ENCODE measurements at places on chromosomes 6 and 20.

GRCh38 chr20:57860576-57860975 lies 150.8 kb upstream of the PMEPA1 start:
- no peaks in the 10 kb centered on the region for H3K27me3 ChIP-seq
- H3K27ac ChIP-seq: no peak overlapping the region
- no peaks in the 10 kb centered on the region for H3K36me3 ChIP-seq
- no peak for DNase-seq
- no peaks in the 10 kb centered on the region for H3K4me1 ChIP-seq
- H3K4me3 ChIP-seq: no peak overlapping the region

GRCh38 chr6:78831492-78831891 lies 35.9 kb upstream of the IRAK1BP1 start:
- no peak for DNase-seq
- no peaks in the 10 kb centered on the region for H3K27me3 ChIP-seq
- H3K27ac ChIP-seq: no peak overlapping the region
- no peaks in the 10 kb centered on the region for H3K36me3 ChIP-seq

- no peaks in the 10 kb centered on the region for H3K36me3 ChIP-seq
- H3K27me3 ChIP-seq: no peaks in the 10 kb centered on the region
- no peaks in the 10 kb centered on the region for H3K4me1 ChIP-seq
- H3K27ac ChIP-seq: no peak overlapping the region
Measured at GRCh38 chr6:81326881-81327561, 425.5 kb downstream of the TENT5A start.

- H3K36me3 ChIP-seq: no peaks in the 10 kb centered on the region
- no peak overlapping the region for H3K4me3 ChIP-seq
- H3K27me3 ChIP-seq: peaks cover 74% of the 10 kb centered on the region
- no peak for DNase-seq
Measured at GRCh38 chr6:10419749-10420545, 5.1 kb upstream of the TFAP2A start.
